ENCODE measurements at places on chromosomes 7 and 10.

- DNase-seq: no peak
Observed at GRCh38 chr7:27172315-27172774, 1.8 kb downstream of the HOXA10 start.

GRCh38 chr10:80137920-80138319 lies 5.4 kb downstream of the PLAC9 start:
- DNase-seq: no peak

GRCh38 chr10:11048707-11049278 lies 31.1 kb downstream of the CELF2 start:
- DNase-seq: no peak

- DNase-seq: no peak
Observed at GRCh38 chr10:23174074-23174976, 17.8 kb upstream of the PTF1A start.

GRCh38 chr10:121284936-121285335 lies 313.3 kb downstream of the FGFR2 start:
- DNase-seq: no peak

Data from stimulated activated CD4-positive, alpha-beta T cell treated with anti-CD3 and anti-CD28 coated beads, Interleukin-15, amount 100 ng/mL, for 1 hour (primary cell).